ENCODE measurements at places on chromosomes 13 and 19.

DNA sequence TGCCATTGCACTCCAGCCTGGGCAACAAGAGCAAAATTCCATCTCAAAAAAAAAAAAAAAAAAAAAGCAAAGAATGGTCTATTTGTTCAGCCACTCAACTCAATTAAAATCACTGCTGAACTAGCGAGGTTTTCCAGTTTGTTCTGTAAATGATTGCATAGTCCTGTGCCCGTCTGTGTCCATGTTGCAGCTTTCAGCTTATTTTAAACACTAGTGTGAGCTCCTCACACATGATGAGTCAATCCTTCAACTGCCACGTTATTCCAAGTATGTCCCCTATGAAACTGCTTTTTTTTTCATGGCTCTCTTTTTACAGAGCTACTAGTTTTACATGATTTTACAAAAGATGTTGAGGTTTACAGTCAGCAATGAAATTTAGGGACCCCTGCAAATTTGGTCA lies 12.2 kb downstream of the SUGP2 start:
- DNase-seq, result no peak

GRCh38 chr19:53183146-53183764 lies 9.9 kb downstream of the ZNF665 start:
- DNase-seq, result no peak

- DNase-seq, result no peak
These were observed 235.3 kb downstream of the KLF12 start for GRCh38 chr13:73898899-73899298.

- no peak for DNase-seq
These were observed 402.5 kb upstream of the HTR2A start for GRCh38 chr13:47299304-47299703.

- DNase-seq, result no peak
These were observed 10.7 kb upstream of the PABPC3 start for GRCh38 chr13:25085125-25085742.

GRCh38 chr19:33302974-33303790 lies 848 bp upstream of the CEBPA start:
- no peak for DNase-seq

GRCh38 chr19:35248310-35249145 lies at the start of gene LSR:
Gene LSR (plus strand): TSS chr19:35249002. CDS start chr19:35249023, 21 bp downstream.
- DNase-seq, result peak; percentile 61

DNA sequence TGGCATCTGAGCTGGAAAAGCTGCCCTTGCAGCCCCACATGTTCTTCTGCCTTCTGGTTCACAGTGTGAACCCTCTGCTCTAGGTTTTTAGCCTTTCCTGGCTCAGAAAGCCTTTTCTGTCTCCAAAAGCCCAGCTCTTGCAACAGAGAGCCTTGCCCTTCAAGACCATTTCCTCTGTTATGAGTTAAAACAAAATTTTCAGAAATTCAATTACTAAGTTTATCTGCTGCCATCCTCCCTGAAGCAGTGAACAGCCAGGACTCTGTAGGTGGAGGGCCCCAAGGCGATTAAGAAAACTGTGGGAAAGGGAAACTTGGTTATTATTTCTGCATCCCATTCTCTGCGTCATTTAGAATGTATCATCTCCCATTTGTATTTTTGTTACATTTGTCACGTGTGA lies 18.8 kb downstream of the FAM124A start:
- DNase-seq, result no peak

GRCh38 chr19:46951171-46951986 lies 68.3 kb upstream of the NPAS1 start:
- DNase-seq, result no peak

DNA sequence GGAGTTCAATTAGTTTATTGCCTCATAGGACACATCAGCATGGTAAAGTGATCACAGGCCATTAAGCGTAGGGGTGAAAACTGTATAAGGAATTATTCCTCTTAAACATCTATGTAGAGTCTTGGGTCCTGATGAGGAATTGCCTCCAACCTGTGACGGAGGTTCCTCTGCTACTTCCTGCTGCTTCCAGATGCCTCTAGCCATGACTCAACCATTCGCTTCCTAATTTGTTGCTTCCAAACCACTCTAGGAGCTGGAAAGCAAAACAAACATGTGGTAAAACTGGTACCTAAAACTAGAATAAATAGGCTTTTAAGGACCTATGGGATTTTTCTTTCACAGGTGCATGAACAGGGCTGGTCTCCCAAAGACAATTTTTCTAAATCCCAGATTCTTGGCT lies 253.8 kb downstream of the KLF12 start:
- no peak for DNase-seq

DNA sequence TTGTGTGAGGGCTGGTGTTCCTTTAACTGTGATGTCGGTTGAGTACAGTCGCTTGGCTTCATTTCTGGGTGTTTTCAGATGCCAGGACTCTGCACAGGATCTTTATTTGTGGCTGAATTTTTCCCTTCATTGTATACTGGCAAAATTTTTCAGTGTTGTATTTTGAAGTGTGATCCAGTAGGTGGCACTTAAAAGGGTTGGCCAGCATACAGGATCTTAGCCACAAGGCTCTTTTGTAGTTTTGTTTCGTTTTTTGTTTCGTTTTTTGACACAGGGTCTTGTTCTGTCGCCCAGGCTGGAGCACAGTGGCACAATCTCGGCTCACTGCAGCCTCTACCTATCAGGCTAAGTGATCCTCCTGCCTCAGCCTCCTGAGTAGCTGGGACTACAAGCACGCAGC lies 8.7 kb downstream of the FCAR start:
- no peak for DNase-seq

- no peak for DNase-seq
These were observed 1825.3 kb downstream of the SLITRK5 start for GRCh38 chr13:89496478-89496877.

- DNase-seq, result peak; percentile 61
These were observed 15.5 kb downstream of the GGACT start for GRCh38 chr13:100573121-100573520.

- DNase-seq, result no peak
These were observed 412.9 kb upstream of the SPRY2 start for GRCh38 chr13:80753866-80754265.

DNA sequence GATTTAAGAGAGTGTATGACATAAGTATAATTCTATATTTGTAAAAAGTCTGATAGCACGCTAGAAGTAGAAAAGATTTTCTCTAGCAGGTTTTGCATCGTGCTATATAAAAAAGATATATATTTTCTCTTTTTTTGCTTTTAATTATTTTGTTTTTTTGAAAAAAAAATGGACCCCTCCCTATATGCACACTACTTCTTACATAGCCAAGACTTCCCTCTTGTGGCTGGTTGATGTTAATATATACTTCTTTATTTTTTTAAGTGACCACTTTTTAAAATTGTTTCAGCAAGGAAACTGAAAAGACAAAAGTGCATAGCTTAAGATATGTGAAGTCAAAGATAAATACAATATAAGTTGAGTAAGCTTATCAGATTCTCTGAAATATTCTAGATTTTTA lies 1202.8 kb downstream of the DIAPH3 start:
- DNase-seq, result no peak

DNA sequence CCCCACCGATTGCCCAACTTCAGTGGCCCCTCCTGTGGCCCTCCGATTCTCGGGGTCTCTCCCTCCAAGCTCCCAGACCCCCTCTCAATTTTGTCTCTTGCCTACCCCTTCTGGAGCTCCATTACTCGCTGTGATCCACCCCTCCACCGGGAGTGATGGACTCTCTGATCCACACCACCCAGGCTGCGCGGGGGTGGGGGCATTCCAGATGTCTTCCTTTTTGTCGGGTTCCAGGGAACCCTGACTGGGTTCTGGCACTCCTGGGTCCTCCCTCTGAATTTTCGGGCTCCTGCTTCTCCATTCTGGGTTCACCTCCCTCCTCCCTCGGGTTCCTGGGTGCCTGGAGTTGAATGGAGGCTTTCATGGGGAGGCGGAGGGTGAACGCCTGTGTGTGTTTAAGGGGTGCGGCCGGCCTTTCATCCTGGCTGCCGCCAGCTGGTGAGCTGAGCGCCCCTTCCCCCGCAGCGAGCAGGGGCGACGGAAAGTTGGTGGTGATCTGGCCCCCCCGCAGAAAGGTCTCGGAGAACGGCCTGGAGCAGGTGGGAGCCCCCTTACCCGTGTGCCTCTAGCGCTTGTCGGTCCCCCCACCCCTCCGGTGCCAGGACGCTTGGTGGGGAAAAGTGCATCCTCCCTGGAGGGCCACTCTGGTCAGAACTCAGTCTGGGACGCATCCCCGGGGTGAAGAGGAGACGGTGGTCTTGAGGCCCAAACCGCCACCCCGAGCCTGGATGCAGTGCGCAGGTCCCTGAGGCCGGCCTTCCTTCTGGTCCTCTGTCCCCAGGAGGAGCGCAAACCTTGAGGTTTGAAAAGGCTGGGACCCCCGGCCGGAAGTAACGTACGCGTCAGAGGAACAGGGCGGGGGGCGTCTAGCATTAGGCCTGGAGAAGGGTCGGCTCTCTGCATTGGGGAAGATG lies 1.6 kb downstream of the MISP3 start:
- DNase-seq, result no peak

- no peak for DNase-seq
These were observed at the start of gene ONECUT3 for GRCh38 chr19:1752757-1753728. Gene ONECUT3 (plus strand): TSS chr19:1753506. CDS start chr19:1753663, 157 bp downstream.

DNA sequence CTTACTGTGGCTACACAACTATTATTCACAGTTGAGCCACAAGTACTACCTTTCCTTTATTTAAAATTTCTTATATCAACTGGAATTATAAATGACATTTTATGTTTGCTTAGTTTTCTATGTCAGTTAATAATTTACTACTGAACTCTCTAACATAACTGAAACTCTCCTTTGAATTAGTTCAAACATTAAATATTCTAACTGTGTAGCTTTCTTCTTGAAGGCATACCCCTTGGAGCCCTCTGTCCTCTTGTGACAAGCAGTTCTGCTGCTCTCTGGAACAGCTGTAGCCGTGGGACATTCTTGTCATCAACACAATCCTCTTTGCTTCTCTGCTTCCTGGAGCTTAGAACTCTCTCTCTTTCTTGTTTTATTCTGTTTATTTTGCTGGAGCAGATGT lies 244.8 kb downstream of the NHLRC3 start:
- no peak for DNase-seq

DNA sequence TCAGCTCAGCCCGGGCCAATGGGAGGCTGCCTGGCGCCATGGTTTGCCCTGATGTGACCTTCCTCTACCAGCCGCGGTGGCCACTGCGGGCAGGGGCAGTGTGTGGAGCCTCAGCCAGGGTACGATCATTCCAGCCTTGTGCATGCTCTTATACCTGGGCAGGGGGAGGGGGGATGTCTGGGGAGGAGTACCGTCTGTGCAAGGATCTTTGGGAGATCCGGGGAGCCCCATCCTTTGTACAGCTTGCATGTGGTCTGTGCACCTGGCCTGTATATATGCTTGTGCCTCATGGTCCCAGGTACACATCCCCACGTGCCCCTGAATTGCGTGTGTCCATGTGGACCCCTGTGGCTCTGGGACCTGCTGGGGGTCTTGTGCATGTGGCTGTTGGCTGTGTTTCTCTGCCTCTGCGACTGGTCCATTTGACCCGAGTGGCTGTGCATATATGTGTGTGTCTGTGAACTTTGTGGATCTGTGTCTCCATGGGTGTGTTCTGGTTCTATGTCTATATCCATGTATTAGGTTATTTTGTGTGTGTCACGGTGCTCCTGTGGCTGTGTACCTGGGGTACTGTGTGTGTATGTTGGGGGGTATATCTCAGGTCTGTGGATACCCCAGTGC lies 12.8 kb upstream of the NANOS3 start:
- DNase-seq, result no peak

All from effector memory CD4-positive, alpha-beta T cell (primary cell).